GM12892 (cell line): ENCODE measurements at places on chromosomes 13 and 19.

GRCh38 chr13:111387945-111388600 lies 67.6 kb downstream of the TEX29 start:
- DNase-seq, result no peak

- peak; percentile 100 for DNase-seq
Measured at GRCh38 chr19:1811942-1812425, at the start of gene ATP8B3. ATP8B3 (minus strand) TSS chr19:1812276; CDS start chr19:1811736, 540 bp downstream.

GRCh38 chr19:1674293-1674679 lies 21.9 kb upstream of the TCF3 start:
- DNase-seq, result no peak

- no peak for DNase-seq
Measured at GRCh38 chr19:54077334-54077733, 3.8 kb downstream of the TARM1 start.

DNA sequence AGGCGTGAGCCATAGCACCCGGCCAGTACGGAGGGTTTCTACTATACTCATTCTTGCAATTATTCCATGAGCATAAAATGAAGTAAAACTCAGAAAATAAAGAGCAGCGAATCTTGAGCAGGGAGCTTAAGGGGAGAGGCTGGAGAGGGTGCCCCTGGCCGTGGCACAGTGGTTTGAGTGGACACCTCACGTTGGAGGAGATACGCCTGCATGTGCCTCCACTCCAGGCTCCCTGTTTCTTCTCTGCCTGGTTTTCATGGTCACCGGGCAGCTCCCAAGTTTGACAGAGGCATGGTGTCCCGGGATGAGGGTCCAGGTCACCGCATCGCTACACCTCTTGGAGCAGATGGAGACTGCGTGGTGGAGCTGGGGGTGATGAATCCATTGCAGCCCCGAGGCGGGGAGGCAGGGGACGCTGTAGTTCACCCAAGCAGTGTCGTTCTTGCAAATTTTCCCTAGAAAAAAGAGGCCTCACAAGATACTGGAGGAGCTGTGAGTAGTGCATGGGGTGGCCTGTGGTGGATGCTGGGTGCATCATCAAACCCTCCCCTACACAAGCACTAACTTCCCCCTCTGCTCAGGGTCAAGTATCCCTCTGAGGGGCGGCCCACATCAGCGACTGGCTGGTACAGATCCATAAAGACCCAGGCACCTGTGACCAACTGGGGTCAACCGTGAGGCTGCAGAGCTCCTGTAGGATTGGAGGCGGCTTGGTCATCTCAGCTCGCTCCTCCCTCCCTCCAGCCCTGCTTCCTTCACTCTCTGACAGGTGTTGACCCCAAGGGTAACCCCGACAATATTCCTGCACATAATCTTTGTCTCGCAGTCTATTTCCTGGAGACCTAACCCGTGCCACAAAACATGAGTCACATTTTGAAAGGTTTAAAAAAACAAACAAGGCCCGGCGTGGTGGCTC lies 3.6 kb upstream of the MIER2 start:
- DNase-seq, result no peak

GRCh38 chr13:28872427-28873176 lies 52.5 kb downstream of the MTUS2 start:
- DNase-seq, result no peak

GRCh38 chr19:32881766-32882165 lies 12.2 kb upstream of the SLC7A9 start:
- no peak for DNase-seq

- DNase-seq, result no peak
Measured at GRCh38 chr19:46180701-46181387, 32.8 kb downstream of the IGFL2 start.

DNA sequence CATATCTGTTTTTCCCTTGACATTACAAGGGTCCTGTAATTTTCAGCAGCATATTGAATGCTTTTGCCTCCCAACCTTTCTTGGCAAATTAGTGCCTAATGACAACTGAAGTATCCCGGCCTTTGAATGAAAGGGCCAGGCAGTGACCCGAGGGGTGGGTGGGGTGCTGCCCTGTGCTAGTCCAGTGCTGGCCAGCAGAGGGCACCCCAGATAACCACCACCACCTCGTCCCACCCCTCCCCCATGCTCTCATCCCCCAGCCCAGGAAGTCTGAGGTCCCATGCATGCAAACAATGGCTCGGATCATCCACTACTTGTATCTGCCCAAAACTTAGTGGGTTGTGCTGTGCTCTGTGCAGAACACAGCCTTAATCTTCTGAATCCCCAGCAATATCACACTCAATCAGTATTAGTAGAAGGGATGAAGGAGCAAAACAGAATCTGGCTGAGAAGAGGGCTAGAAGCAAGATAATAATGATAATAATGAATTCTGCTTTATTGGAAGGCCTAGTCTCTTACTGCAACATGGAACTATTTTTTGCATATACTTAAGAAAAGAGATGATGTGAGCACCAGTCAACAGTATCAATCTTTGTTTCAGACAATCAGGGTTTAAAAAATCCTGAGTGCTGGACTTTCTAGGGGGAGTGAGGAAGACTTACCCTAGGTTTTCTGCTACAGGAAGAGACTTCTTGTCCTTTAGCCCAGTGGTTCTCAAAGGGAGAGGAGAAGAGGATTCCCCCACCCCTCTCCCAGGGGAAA lies 3.8 kb downstream of the ATP12A start:
- peak; percentile 61 for DNase-seq

- no peak for DNase-seq
Measured at GRCh38 chr19:2268861-2269243, 12.6 kb upstream of the JSRP1 start.

DNA sequence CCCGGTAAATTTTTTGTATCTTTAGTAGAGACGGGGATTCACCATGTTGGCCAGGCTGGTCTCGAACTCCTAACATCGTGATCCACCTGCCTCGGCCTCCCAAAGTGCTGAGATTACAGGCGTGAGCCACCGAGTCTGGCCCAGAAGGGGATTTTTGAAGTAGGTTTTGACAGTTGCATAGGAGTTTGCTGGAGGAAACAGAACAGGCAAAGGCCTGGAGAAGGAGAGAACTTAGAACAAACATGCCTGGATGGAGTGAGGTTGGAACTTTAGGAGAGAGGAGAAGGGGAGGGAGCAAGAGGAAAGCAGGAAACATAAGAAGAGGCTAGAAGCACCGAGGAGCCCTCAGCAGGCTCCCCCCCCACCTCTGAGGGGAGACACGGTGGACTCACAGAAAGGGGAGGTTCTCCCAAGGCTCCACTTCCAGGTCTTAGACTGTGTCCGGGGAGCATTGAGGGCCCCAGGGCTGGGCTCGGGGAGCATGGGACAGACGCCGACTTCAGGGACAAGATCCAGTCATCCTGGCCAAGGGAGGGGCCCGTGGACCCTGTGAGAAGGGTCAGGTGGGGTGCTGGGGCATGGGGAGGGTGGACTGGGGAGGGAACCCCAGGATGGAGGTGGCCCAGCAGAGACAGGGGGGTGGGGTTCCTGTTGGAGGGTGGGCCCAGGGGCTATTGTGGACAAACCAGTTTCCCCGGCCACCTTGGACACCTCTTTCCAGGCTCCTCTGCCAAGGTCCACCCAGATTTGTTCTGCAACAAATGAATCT lies 1.8 kb upstream of the FBN3 start:
- DNase-seq, result no peak

GRCh38 chr19:4365791-4366665 lies 22.7 kb downstream of the MPND start:
- no peak for DNase-seq

DNA sequence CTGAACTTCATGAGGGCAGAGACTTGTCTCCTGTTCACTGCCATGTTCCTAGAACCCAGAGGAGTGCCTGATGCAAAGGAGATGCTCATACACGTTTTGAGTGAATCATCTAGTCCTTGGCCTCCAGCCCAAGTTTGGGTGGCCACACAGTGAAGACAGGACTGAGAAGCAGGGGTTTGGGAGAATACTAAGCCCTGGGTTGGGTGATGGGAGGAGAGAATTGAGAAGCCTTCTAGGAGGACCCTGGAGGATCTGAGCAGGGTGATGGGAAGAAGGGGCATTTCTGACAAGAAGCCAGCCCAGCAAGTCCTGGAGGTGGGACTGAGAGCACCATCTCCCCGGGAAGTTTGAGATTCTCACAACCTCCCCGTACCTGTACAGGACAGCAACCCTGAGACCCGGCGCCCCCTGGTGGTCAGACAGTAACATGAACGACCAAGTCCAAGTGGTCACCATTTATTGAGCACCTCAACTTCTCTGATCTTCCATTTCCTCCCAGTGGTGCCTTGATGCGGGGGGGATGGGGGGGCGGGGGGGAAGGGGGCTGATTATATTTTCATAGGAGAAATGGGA lies 11.0 kb downstream of the CTU1 start:
- peak; percentile 76 for DNase-seq

- no peak for DNase-seq
Measured at GRCh38 chr19:4441994-4442818, 15.4 kb downstream of the UBXN6 start.

DNA sequence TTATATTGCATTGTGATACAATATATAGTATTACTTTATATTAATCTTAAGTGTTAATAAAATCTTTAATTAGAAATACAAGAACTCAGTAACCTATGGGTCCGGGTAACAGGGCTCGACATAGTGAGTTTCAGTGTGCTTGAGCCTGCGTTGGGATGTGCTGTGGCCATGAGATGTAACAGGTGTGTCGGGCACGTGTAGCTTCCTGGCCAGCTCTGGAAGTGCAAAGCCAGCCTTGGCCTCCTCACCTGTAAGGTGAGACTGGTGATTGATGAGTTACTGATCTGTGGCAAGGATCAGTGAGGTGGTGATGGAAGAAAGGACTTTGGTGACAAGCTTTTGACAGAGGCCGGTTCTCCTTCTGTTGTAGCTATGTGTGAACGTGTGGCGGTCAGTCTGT lies 19.2 kb downstream of the ATP4B start:
- no peak for DNase-seq

DNA sequence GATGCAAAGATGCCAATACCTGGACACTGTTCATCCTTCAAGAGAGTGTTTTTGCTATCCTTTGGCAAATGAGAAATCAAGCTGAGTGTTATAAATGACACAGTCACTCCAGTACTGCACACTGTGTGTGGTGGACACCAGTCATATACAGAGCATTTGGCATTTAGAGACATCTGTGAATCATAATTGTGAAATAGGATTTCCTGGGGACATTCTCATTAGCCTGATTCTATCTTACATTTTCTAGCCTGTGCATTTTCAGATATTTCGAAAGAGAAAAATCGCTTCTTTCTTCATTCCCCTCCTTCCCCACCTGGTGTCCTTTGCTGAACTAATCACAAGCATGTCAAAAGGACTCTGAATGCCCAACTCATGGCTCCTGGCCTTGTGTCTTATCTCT lies 781.0 kb upstream of the ARGLU1 start:
- no peak for DNase-seq

DNA sequence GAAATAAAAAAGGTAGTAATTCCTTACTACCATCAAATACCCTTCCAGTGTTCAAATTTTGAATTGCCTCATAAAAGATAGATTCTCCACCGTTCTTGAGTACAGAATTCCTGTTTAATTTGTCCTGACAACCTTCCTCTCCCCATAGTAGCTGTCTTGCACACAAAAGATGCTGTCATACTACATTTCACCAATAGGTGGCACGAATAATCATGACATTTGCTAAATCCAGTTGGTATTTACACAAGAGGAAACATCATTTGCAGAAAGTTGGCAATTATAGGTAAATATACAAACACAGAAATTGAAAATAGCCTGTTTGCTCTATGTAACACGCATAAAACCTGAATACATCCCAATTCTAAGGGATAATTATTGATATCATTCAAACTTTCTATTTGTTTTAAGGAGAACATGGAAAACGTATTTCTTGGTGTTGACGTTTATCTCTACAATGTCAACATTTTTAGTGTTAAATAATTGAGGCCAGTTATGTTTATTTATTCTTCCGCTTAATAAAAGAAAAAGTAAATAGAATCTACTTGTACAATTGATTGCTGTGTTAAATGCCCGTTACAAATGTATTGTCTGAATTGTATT lies 58.3 kb upstream of the CLDN10 start:
- DNase-seq, result peak; percentile 29

DNA sequence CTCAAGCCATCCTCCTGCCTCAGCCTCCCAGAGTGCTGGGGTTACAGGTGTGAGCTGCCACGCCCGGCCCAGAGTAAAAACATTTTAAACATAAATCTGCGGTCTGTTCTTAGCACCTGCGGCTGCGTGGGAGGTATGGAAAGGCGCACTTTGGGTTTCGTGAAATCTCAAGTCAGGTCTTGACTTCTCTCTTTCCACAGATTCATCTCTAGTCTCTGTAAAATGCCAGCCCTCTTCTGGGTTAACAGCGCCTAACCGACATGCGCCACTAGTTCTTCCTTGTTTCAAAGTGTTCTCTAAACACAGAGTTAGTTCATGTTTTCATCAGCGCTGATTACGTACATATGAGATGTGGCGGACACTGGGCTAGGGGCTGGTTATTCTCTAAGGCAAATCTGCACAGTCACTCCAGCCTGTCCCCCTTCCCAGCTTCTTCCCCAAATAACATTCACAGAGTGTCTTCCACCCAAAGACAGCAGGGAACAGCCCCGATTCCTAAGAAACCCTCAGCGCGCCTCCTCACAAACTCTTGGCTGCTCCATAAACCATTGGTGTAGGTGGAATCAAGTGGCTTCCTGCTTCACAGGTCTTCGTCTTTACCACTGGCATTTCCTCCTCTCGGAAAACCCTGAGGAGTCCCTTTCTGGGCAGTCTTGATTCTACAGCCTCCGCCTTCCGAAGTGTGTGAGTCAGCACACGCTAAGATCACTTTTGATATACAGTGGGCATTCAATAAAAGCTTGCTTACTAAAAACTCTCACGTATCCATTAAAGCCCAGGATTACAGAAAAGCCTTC lies 1.4 kb downstream of the PARP4 start:
- DNase-seq, result no peak
